ENCODE measurements at places on chromosomes 2 and 18. TPM values are rescaled to one million over a fixed set of nuclear protein-coding genes. Genes with fewer than 3 reads are reported as not detected.

The SDC1 gene
- total RNA-seq: 83.3 TPM

The FANCL gene
- 52.8 TPM for total RNA-seq

The LINC00305 gene
- total RNA-seq: not detected

The RAX gene
- not detected for total RNA-seq

The MAB21L4 gene
- total RNA-seq: not detected

The CFC1 gene
- total RNA-seq: not detected

The MRO gene
- total RNA-seq: not detected
